Stomach (tissue), 19 donors: ENCODE measurements at places on chromosomes 1 and 21. TPM values are rescaled to one million over a fixed set of nuclear protein-coding genes. Genes with fewer than 3 reads are reported as not detected.
A peak's percentile ranks its signal among the peaks of the same experiment; 100 is the strongest.

GRCh38 chr1:113325022-113325421, 65.3 kb upstream of the MAGI3 start:
- H3K36me3 ChIP-seq = no peaks in the 10 kb centered on the region
- peak; percentile 29 for DNase-seq
- no peaks in the 10 kb centered on the region for H3K27me3 ChIP-seq

DNA sequence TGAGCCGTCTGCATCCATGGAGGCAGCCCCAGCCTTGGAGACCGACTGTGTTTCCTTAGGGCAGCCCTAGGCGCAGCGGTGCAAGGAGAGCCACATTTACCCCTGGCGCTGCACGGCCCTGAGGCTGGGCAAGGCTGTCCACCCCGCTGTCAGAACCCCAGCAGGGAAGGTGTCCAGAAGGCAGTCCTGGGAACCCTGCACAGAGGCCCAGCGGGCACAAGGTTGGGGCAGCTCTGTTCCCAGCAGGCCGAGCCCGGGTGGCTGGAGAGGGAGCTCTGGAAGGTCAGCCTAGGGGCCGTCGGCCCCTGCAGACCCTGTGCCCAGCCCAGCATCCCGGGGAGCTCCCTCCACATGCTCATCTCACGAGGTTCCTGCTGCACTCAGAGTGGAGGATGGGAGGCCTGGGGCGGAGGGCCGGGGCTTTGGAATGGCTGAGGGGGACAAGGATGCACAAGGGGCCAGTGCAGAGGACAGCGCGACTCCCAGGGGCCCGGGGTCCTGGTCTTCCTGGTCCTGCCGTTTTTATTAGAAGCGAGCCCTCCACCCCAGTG, 19.9 kb upstream of the SAMD11 start:
- H3K4me1 ChIP-seq = peaks cover 26% of the 10 kb centered on the region
- peak; percentile 23 for DNase-seq
- H3K4me3 ChIP-seq = peak overlapping the region; percentile 55
- peaks cover 51% of the 10 kb centered on the region for H3K27me3 ChIP-seq
- H3K36me3 ChIP-seq = no peaks in the 10 kb centered on the region

- DNase-seq = peak; percentile 58
- peaks cover 16% of the 10 kb centered on the region for H3K4me1 ChIP-seq
- H3K36me3 ChIP-seq = no peaks in the 10 kb centered on the region
- peak overlapping the region; percentile 93 for H3K4me3 ChIP-seq
- no peaks in the 10 kb centered on the region for H3K27me3 ChIP-seq
Measured at GRCh38 chr1:178725466-178726086, 532 bp downstream of the RALGPS2 start.

GRCh38 chr21:33259428-33259827, 6.7 kb upstream of the IL10RB start:
- H3K4me1 ChIP-seq = no peaks in the 10 kb centered on the region
- H3K27me3 ChIP-seq = no peaks in the 10 kb centered on the region
- H3K27ac ChIP-seq = no peak overlapping the region
- H3K4me3 ChIP-seq = no peak overlapping the region
- peaks cover 55% of the 10 kb centered on the region for H3K36me3 ChIP-seq

DNA sequence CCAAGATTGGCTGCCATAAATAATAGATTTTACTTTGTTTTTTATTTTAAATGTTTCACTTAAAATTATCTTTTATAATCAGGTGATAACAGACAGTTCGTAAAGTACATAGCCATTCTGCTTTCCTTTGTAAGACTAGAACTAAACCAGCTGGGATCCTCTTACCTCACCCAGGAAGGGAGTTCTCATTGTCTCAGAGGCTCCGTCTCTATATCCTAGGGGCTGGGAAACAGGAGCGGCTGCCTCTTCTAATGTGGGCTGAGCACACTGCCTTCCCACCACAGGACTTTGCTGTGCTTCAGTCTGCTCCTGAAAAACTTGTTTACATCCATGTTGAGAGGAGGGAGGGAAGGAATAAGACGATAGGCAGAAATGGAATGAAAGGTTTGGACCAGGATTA, 45.6 kb upstream of the PGD start:
- H3K4me1 ChIP-seq = no peaks in the 10 kb centered on the region
- H3K27me3 ChIP-seq = no peaks in the 10 kb centered on the region
- DNase-seq = no peak
- peaks cover 6% of the 10 kb centered on the region for H3K36me3 ChIP-seq

- H3K4me3 ChIP-seq = no peak overlapping the region
- peaks cover 81% of the 10 kb centered on the region for H3K4me1 ChIP-seq
- peaks cover 25% of the 10 kb centered on the region for H3K27me3 ChIP-seq
- DNase-seq = no peak
Measured at GRCh38 chr1:23527366-23527765, 3.7 kb downstream of the E2F2 start.

DNA sequence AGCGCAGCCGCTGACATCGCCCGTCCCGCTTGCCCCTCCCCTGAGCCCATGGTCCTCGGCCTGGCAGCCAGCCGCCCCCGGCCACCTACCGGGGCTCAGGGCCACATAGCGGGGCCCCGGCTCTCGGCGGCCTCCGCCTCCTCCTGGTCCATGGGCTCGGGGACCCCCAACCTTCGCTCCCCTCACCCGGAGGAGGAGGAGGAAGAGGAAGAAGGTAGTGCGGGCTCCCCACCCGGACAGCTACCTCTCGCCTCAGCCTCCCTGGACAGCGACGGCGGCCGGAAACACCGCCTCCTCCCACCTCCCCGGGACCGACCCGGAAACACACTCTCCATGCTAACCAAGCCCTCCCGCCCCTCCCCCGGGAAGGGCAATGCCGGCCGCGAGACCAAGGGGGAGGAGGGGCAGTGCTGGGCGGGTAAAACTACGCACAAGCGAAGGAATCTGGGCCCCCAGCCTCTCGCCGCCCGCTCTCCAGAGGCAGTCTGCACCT, at the start of gene KIAA0319L:
Gene KIAA0319L, minus strand, starts transcription at position 286 of the 493 bp plus-strand sequence. CDS start 2,912 bp downstream, outside the sequence.
- no peaks in the 10 kb centered on the region for H3K27me3 ChIP-seq
- peak within 1 kb of the TSS; percentile 96 for H3K27ac ChIP-seq
- H3K4me3 ChIP-seq = peak within 1 kb of the TSS; percentile 93
- peaks cover 27% of the 10 kb centered on the region for H3K36me3 ChIP-seq
- peaks cover 90% of the 10 kb centered on the region for H3K4me1 ChIP-seq

- H3K4me1 ChIP-seq = peaks cover 5% of the 10 kb centered on the region
- DNase-seq = no peak
- peaks cover 4% of the 10 kb centered on the region for H3K27me3 ChIP-seq
- H3K27ac ChIP-seq = no peak overlapping the region
Measured at GRCh38 chr1:44057293-44057692, 26.0 kb upstream of the SLC6A9 start.

ADGRL4 gene
- 3.5 TPM for total RNA-seq

SH2D5 gene
- total RNA-seq = not detected

DNA sequence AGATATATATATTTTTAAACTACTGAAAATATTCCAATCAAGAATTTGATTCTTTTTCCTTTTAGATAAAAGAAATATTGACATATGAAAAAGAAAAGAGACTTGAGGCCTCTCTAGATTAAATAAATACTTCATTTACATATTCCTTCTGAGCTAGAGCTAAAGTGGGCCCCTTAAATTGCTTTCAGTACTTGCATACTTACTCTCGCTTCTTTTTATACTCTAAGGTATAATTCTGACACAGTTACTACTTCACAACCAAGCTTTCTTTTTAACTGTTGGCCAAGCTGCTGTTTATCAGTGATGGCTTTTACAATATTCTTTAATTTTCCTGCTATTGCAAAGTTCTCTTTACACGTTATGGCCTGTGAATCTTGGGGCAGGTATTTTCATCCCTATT, 24.6 kb downstream of the EXTL2 start:
- H3K27ac ChIP-seq = no peak overlapping the region
- no peaks in the 10 kb centered on the region for H3K4me1 ChIP-seq
- no peaks in the 10 kb centered on the region for H3K27me3 ChIP-seq
- H3K36me3 ChIP-seq = no peaks in the 10 kb centered on the region

- H3K27ac ChIP-seq = no peak overlapping the region
- H3K4me3 ChIP-seq = no peak overlapping the region
- no peaks in the 10 kb centered on the region for H3K27me3 ChIP-seq
- H3K36me3 ChIP-seq = no peaks in the 10 kb centered on the region
Measured at GRCh38 chr1:215345208-215345607, 221.9 kb upstream of the KCTD3 start.

GRCh38 chr1:150233359-150234308, 2.3 kb downstream of the ANP32E start:
- H3K4me3 ChIP-seq = peak overlapping the region; percentile 78
- peaks cover 13% of the 10 kb centered on the region for H3K4me1 ChIP-seq
- no peak for DNase-seq
- no peaks in the 10 kb centered on the region for H3K27me3 ChIP-seq
- H3K27ac ChIP-seq = peak overlapping the region; percentile 99

- H3K36me3 ChIP-seq = no peaks in the 10 kb centered on the region
- no peaks in the 10 kb centered on the region for H3K4me1 ChIP-seq
- H3K4me3 ChIP-seq = no peak overlapping the region
- DNase-seq = no peak
- no peak overlapping the region for H3K27ac ChIP-seq
- peaks cover 23% of the 10 kb centered on the region for H3K27me3 ChIP-seq
Measured at GRCh38 chr1:175343945-175344344, 151.4 kb upstream of the KIAA0040 start.

GRCh38 chr1:219236933-219237610, 63.4 kb downstream of the LYPLAL1 start:
- no peaks in the 10 kb centered on the region for H3K27me3 ChIP-seq
- H3K27ac ChIP-seq = no peak overlapping the region
- H3K4me3 ChIP-seq = no peak overlapping the region
- DNase-seq = no peak
- no peaks in the 10 kb centered on the region for H3K36me3 ChIP-seq

MYOG gene
- total RNA-seq = not detected

CD5L gene
- total RNA-seq = not detected

GRCh38 chr1:47262787-47263413, 30.9 kb upstream of the TAL1 start:
- no peak overlapping the region for H3K27ac ChIP-seq
- no peak overlapping the region for H3K4me3 ChIP-seq
- DNase-seq = peak; percentile 44
- H3K4me1 ChIP-seq = no peaks in the 10 kb centered on the region

SLAMF6 gene
- total RNA-seq = not detected

RGS4 gene
- total RNA-seq = not detected

GRCh38 chr1:245000872-245001188, 136.5 kb upstream of the HNRNPU start:
- H3K4me3 ChIP-seq = no peak overlapping the region
- H3K27ac ChIP-seq = no peak overlapping the region
- no peaks in the 10 kb centered on the region for H3K27me3 ChIP-seq

- H3K36me3 ChIP-seq = no peaks in the 10 kb centered on the region
- no peak for DNase-seq
- peak overlapping the region; percentile 66 for H3K27ac ChIP-seq
- H3K4me1 ChIP-seq = peaks cover 42% of the 10 kb centered on the region
- no peak overlapping the region for H3K4me3 ChIP-seq
Measured at GRCh38 chr1:39173119-39173994, 31.1 kb upstream of the MACF1 start.

DNA sequence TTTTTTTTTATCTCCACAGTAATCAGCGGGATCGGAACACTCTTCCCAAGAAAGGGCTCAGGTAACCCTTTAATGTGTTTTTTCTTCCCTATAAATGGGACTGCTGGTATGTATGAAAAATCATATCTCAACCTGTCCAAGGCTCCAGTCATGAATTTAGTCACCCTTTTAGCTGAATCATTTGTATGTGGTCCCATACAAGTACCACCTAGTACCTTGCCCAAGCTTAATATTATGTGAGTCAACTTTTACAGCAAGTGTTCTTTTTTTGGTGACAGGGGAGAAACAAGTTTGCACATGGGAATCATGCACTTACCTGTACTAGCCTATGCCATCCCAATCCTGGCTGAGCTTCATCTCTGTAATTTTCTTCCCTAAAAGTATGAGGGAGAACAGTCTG, 43.7 kb upstream of the IPO9 start:
- H3K4me1 ChIP-seq = peaks cover 12% of the 10 kb centered on the region
- H3K27ac ChIP-seq = no peak overlapping the region
- DNase-seq = no peak
- H3K36me3 ChIP-seq = peaks cover 87% of the 10 kb centered on the region

GRCh38 chr1:81254560-81254959, 546.2 kb upstream of the ADGRL2 start:
- DNase-seq = no peak
- H3K27ac ChIP-seq = no peak overlapping the region
- H3K36me3 ChIP-seq = no peaks in the 10 kb centered on the region
- H3K27me3 ChIP-seq = no peaks in the 10 kb centered on the region
